ENCODE measurements at places on chromosomes 13 and 19.

DNA sequence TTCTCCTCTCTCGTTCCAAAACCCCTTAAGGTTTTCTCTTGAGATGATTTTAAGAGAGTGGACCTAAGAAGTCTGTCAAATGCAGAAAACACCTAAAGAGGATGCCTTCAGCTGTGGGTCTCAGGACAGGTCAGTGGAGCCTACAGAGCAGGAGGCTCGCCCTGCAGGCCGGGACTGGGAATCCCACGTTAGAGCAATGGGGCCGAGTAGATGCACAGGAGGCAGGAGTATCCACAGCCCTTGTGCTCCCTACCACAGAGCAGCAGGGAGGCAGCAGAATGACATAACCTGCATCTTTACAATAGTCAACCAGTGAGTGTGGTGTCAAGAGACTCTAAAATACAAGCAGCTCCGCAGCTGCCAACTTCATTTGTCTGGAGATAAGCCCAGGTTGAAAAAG, 229.4 kb downstream of the MTUS2 start:
- DNase-seq = no peak

DNA sequence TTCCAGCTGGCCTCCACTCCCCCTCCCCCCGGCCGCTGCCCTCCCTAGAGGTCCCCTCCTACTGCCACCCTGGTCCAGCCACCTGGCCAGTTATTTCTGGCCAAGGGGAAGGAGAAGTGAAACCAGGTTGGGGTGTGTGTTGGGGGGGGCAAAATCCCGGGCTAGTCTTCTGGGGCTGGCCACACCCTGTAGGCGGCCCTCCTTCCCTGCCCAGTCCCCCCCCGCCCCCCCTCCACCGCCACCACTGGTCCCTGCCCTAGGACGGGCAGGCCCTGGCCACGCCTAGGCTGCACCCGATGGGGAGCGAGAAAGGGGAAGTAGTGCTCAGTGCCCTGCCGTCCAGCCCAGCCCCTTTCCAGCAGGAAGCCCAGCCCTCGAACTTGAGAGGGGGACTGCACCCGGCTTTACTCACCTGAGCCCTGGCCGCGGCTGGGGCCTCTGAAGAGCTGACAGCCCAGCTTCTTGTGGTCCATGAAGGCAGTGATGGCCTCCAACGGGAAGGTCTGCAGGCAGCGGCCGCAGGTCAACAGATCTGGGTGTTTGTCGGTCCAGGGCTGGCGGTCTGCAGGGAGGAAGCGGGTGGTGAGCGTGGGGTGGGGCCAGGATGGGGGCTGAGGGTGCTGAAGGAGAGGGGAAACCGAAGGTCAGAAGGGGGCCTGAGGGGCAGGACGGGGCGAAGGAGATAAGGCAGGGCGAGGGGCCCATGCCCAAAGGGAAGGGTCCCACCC, 813 bp downstream of the ZNF296 start:
- DNase-seq = peak; percentile 95

DNA sequence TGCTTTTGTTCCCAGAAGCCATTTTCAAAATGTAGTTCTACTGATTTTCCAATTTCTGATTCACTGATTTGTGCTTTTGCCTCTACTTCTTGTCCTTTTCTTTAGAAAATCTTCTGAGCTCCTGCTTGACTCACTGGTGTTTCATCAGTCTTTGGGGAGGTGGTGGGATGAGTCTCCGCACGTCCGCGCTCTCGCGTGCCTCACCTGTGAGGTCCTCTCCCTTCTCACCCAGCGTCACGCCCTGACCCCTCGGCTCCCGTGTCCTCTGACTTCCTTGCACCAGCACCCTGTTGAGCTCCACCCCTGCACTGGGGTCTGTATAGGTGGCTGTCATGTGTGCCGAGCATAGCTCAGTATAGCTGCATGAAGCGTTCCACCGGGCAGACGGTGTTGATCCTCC, 52.7 kb upstream of the MCF2L start:
- no peak for DNase-seq

- no peak for DNase-seq
These were observed 145.6 kb downstream of the TNFRSF19 start for GRCh38 chr13:23715762-23716235.

- DNase-seq = no peak
These were observed 22.1 kb downstream of the FBN3 start for GRCh38 chr19:8127311-8127710.

DNA sequence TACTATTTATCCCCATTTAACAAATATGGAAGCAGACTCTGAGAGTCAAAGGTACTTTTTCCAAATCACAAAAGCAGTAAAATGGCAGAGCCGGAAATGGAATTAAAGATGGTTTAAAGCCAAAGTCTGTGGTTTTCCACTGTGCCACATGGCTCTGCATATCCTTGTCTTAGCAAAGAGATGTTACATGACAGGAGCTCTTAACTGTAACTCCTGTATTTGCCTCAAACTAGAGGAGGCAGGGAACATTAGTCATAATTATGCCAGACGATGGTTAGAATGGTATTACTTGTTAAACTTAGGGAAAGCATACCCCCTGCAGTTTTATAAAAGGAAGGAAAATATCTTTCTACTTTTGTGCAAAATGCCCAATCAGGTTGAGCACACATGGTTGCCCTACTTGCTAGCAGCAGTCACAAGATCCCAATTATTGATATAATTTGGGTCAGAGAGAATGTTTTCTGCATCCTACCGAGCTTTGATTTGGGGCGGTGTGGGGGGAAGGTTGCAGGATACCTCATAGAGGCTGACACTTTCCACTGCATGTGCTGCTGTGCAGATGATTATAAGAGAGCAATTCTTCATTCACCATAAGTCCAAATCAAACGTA, 42.0 kb upstream of the MAB21L1 start:
- DNase-seq = no peak

DNA sequence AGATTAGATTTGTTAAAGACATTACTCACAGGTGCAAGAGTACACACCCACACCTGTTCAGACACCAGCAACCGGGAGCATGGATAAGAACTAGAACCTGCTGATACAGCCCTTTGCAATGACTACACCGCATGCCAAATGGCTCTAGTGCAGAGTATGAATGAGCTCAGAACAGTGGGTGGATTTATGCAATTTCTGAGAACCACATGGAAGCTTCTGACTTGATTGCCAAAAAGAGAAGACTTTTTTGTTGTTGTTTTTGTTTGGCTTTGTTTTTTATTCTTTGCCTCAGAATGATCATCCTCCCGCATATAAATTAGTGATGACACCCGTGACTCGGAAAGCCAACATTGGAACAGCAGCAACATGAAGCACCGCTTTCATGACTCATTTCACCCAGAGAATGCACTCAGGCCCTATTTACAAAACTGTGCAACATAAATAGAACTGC, 77.4 kb upstream of the LRCH1 start:
- DNase-seq = no peak

DNA sequence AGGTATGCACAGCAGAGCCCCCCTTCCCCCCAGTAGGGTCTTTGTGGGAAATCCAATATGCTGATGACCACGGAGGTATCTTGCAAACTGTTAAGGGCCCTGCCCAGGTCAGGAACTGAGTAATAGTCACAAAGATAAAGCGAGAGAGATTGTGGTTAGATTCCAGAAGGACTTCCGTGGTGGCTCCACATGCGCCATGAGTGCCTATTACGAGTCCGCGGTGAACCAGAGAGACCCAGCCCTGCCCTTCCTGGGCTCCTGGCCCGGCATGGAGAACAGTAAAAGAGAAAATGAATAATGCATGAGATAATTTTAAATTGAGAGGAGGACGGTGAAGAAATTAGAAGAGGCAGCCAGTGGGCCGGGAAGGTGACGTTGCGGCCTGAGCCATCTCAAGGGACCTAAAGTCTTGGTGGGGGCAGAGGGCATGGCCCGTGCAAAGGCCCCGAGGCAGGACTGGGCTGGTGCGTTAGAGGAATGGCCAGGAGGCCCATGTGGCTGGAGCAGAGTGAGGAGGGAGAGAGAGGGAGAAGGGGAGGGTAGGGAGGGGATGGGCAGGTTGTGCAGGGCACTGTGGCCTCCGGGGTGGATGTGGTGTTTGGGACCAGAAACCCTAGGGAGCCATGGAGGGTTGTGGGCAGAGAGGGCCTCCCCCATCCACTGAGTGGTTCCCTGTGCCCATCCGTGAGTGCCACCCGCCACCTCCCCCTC, 46.6 kb upstream of the NFIC start:
- no peak for DNase-seq

GRCh38 chr19:7947939-7948338, 4.5 kb upstream of the TIMM44 start:
- DNase-seq = no peak

DNA sequence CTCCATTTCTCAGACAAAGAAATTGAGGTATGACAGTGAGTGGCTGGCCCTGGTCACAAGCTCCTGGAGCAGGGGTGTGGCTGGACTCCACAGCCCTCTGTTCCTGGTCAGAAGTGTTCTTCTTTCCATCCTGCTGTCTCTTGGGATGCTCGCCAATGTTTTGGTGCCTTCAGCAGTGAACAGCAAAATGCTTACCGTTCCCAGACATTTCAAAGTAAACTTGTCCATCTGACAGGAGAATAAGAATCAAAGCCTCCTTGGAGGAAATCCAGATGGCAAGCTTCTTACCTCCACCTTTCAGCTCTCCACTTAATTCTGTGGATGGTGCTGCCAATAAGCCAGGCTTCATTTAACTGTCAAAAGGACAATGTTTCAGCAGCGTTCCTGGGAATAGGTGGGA, 954.1 kb downstream of the UQCRFS1 start:
- no peak for DNase-seq

GRCh38 chr19:18386543-18387271, 749 bp downstream of the GDF15 start:
- DNase-seq = no peak

DNA sequence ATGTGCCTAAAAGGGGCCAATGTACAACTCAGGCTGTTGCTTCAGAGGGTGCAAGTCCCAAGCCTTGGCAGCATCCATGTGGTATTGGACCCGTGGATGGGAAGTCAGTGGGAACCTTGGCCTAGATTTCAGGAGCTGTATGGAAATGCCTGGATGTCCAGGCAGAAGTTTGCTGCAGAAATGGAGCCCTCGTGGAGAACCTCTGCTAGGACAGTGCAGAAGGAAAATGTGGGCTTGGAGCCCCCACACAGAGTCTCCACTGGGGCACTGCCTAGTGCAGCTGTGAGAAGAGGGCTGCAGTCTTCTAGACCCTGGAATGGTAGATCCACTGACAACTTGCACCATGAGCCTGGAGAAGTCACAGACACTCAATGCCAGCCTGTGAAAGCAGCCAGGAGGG, 28.5 kb downstream of the GPC5 start:
- no peak for DNase-seq

- DNase-seq = no peak
These were observed 49.6 kb upstream of the ARGLU1 start for GRCh38 chr13:106617561-106617960.

GRCh38 chr13:97855570-97856303, 97.7 kb upstream of the IPO5 start:
- DNase-seq = peak; percentile 15

DNA sequence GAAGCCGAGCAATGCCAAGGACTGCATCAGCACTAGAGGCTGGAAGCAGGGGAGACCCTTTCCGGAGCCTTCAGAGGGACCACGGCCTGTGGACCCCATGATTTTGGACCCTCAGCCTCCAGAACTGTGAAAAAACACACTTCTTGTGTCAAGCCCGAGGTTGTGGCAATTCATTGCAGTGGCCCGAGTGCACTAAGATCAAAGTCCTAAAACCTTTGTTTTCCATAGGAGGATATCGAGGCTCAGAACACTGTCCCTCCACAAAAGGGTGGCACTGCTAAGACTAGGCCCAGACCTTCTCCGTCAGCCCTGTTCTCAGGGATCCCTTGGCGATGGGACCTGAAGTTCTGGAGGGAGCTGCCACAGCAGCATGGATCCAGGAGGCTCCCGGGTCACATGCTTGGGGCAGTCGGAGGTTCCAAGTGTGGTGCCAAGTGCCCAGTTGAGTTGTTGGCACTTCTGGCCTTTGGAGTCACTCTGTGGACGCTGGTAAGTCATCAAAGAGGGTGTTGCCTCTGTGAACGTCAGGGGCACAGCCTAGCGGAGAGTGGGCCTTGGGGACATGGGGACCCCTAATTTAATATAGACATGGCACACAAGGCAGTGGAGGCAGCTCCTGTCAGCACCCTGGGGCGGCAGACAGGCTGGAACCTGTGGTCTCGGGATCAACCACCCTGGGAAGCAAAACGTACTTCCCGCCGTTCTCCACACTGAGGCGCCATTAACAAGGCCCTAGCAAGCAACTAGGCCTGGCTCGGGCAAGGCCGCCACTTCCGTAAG, 199.2 kb downstream of the COL4A1 start:
- no peak for DNase-seq

- no peak for DNase-seq
These were observed 1.9 kb downstream of the TSKS start for GRCh38 chr19:49761249-49761624.

GRCh38 chr13:106423530-106423929, 111.9 kb downstream of the EFNB2 start:
- no peak for DNase-seq

- DNase-seq = no peak
These were observed 8.2 kb downstream of the SLC25A30 start for GRCh38 chr13:45410001-45410400.

GRCh38 chr19:51398096-51398704, 7.8 kb upstream of the C19orf84 start:
- DNase-seq = no peak

DNA sequence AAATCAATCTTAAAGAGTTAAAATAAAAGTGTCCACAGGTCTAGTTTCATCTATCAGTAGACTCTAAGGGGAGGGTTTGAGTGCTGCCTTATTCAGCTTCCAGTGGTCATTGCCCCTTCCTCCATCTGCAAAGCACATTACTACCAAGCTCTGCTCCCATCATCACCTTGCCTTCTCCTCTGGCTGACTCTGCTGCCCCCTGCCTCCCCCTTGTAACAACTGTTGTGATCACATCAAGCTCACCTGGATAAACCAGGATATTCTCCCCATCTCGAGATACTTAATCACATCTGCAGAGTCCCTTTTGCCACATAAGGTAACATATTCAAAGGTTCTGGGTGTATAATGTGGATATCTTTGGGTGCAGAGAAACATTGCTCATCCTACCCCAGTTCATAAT, 43.3 kb upstream of the GPC6 start:
- DNase-seq = no peak

- no peak for DNase-seq
These were observed 90.1 kb downstream of the SERP2 start for GRCh38 chr13:44463759-44464158.

DNA sequence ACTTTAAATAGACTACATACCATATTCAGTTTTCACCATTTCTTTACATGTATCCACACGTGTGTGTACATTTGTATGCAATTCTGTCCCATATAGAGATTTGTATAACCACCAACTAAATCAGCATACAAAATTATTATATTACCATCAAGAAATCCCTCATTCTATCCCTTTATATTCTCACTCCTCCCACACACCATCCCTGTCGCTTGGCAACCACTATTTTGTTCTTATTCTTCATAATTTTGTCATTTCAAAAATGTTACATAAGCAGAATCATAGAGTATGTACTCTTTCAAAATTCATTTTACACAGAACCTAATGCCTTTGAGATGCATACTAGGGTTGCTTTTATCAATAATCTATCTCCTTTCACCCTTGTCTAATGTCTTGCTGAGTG, 740.5 kb downstream of the SLITRK5 start:
- no peak for DNase-seq

GRCh38 chr13:28621449-28621848, 37.5 kb upstream of the POMP start:
- no peak for DNase-seq

GRCh38 chr19:6318772-6319171, 14.6 kb downstream of the ACER1 start:
- no peak for DNase-seq

GRCh38 chr13:23748109-23748990, 140.8 kb downstream of the MIPEP start:
- DNase-seq = no peak

- peak; percentile 1 for DNase-seq
These were observed 268.3 kb downstream of the RFC3 start for GRCh38 chr13:34086281-34086680.

Data from GM19239 (cell line).